ENCODE measurements at places on chromosomes 7 and 10.

DNA sequence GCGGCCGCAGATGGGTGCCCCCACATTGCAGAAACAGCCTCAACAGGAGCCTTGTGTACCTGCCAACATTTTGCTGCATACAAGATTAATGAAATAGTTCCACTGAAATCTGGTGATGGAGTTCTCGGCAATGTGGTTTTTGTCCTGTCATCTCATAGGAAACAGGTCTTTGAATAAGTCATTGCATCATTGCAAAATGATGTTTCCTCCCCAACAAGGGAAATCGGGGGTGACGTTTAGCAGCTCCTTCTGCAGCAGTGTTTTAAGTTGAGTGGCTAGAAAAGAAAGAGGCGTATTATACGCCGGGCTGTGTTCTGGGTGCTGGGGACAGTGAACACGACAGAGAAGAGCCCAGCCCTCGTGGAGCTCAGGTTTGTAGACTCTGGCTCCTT lies 177.0 kb downstream of the PRKAG2 start:
- DNase-seq, result no peak

DNA sequence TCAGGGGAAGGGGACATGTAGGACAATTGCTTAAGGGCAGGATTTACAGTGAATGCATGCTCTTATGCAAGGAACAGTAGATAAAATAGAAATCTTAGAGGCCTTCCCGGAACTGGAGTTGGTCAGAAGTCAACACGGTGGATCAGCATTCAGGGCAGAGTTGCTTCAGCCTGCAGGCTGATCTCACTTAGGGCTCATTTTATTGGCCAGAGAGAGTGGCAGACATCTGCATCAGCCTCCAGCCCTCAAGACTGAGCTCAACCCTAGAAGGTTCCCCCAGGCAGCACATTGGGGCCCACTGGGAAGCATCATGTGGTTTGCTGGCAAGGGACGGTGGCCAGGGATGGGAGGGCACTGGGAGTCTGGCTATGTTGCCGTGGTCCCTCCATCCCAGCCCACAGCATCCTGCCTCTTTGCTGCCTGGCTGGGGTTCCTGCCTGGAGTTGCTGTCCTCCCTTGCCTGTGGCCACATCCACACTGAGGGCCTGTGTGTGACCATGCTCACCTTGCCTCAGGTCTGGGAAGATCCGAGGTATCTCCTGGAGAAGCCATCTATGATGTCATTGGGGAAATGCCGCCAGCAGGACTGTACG lies 13.0 kb downstream of the SCART1 start:
- no peak for DNase-seq

DNA sequence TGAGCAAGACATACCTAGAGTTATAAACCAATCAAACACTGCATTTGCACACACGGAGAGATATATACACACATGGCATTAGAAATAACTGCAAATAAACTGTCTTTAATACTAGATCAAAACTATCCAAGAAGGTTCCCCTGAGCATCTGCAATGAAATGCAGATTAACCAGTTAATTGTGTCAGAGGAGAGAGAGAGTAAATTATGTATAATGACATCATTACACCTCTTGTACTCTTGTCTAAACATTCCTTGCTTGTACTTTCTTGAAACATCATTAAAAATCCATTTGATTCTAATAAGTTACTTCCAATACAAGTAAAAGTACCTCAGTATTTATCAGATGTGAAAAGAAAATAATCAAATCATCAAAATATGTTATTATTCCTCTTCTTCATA lies 932 bp downstream of the ANKRD22 start:
- DNase-seq, result no peak

DNA sequence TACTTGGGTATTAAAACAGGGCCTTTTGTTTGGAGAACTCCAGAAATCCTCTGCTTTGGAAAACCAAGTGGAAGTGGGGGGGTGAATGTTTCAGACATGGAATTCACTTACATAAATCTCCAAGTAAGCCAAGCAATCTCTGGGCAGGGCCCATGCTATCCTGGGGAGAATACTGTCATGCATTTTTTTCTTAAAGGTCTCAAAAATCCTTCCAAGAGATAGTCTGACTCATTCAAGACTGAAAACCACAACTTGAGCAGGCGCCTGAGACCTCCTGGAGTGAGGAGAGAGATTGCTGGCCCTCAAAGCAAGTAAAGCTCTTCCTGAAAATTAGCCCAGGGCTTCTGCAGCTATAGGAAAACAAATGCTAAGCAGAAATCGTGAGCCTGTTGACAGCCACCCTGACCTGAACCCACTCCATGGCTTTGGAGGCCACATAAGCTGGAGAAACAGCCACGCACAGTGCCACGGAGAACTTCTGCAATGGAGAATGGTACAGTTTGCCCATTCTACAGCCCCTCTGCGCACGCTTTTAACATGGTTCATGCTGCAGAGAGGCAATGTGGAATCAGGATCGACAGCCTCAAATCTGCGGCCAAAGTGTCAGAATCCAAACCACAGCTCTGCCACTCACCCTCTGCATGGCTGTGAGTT lies 203.1 kb upstream of the AUTS2 start:
- no peak for DNase-seq

DNA sequence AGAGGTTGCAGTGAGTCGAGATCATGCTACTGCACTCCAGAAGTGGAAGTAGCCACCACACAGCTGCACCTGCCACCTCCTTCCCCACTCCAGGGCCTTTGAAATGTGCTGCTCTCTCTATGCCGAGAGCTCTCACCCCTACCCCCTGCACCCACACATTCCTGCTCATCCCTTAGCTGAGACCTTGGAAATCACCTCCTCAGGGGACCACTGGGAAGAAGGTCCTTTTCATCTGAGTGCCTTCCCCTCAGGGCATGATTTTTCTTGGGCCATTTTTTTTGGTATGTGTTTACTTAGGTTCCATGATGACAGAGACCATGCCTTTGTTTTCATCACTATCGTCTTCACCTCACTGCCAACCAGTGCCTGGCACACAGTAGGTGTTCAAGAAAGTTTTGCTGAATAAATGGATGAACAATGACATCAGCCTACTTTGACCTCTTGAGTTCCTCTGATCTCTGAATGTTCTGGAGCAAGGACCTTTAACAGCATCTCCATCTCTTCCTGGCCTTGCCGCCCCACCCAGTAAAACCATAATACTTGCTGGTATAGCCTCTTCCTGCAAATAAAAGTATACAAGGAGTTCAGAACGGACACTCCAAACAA lies 166.6 kb upstream of the KLF14 start:
- DNase-seq, result no peak

DNA sequence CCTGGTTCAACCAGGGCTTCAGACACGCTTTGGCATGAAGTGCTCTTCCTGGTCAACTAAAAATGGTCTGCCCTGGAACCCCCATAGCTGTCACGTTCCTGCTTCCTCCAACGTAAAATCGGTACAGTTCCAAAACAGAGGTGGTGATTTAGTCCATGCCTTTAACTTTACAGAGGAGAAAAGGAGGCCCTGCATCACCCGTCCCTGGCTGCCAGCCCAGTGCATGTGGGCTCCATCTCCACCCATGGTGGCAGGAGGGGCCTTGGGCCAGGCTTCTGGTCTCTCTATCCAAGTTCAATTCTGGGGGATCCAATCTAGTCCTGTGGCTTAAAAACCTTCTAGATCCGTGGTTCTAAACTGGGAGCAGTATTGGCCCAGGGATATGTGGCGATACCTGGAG lies 18.7 kb downstream of the ECHDC3 start:
- no peak for DNase-seq

DNA sequence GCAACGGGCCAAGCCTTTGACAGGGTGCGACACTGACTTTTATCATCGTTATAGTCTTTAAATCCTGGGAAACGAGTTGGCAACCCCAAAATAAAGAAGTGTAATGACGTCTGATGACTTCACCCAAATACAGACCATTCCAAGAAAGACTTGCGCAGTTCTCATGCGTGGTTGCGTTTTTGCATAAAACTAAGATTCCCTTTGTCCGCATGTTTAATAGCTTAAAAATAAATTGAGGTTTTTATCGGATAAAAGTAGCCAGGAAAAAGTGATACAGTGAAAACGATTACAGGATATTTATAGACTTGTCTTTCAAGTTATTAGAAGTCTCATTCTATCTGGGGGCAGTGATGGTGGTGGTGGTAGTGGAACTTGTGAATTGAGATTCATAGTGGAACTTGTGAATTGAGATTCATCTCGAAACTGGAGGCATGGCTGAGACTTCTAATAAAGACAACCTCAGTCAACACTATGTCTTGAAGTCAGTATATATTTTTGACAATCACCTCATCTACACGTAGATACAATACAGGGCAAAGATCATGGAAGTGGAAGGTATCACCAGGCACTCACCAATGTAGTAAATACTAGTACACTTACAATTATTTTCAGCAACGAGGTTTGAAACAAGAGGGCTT lies 1.2 kb upstream of the NAMPT start:
- no peak for DNase-seq

DNA sequence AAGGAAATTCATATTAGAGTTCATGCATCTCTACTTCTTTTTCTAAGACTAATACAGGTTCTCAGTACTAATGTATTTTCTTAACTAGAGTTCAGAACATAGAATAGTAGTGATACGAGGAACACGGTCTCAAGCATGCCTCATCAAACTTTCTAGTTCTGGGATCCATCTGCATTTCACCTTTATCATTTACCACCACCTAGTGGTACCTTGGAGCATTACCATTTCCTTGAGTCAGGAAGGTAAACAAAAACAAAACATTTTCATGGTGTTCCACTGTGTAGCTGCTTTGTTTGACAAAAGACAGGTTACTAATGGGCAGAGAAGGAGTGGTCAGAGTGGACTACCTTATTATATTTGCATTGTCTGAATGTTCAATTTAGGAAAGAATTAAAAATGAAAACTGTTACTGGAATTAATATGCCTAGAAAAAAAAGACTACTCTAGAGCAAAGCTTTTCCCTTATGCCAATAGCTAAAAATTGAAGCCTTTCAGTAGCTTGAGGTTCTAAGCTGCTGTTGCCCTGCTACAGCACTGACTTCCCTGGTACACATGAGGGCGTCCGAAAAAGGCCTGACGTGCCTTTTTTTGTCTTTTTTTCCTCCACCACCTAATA lies 44.5 kb downstream of the STARD3NL start:
- DNase-seq, result no peak

- DNase-seq, result no peak
Measured at GRCh38 chr10:71705582-71705981, 14.0 kb downstream of the C10orf105 start.

DNA sequence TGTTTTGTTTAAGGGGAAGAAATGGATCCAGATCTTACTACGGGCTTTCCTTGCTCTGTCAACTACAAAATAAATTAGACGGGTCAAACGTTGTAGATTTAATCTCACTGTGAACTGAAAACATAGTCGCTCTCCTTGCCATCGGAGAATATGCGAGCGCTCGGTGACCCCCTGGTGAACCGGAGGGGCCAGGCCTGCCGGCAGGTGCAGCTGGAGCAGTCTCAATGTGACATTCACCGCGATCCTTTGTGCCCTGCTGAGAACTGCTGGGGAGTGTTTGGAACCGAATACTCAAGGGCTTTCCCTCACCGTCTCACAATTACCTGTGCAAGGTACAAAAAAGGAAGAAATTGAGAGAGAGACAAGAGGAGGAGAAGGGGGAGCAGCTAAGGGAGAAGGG lies 174.1 kb upstream of the GPR26 start:
- no peak for DNase-seq

GRCh38 chr7:133461421-133461820 lies 208.5 kb downstream of the EXOC4 start:
- DNase-seq, result no peak

DNA sequence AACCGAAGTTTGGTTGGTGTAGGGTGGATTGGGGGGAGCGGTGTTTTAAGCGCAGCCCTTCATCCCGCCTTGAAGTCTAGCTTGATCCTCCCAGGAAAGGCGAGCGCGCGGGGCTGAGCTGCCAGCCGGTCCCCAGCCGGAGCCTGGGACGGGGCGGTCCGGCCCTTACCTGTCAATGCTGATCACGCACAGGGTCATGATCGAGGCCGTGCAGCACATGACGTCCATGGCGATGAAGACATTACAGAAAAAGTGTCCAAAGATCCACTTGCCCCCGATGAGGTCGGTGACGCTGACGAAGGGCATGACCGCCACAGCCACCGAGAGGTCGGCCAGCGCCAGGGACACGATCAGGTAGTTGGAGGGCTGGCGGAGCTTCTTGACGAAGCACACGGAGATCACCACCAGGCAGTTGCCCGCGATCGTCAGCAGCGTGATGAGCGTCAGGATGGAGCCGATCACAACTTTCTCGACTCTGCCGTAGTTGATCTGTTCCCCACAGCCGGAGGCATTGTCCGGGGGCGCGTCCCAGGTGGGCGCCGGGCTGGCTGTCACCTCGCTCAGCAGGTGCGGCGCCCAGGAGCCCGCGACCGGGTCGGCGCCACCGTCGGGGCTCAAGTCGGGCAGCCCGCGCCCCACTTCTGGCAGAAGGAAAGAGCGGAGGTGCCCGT lies 740 bp downstream of the HTR7 start:
- no peak for DNase-seq

DNA sequence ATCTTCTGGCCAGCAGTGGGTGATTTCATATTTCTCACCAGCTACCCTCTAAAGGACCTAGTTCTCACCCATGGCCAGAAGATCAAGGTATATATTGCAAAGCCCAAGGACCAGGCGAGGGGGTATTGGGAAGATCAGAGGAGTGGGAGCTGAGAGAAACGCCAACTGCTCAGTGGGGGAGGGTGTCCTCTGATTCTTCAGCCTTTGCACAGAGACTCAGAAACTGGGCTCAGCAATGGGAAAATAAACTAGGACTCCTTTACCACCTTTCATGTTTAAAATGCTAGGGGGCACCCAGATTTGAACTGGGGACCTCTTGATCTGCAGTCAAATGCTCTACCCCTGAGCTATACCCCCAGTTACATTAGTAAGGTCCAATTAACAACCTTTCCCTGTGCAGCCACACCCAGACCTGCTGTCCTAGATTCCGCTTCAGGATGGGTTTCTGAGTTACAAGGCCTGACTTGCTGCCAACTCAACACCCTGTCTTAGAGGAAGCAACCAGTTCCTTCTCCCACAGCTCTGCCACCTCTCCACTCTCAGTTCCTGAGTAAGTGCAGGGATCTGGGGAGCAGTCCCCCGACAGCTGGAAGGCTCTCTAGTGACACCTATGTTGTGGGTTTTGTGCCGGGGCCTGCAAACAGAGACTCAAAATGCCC lies 93.5 kb downstream of the ZNF783 start:
- no peak for DNase-seq

DNA sequence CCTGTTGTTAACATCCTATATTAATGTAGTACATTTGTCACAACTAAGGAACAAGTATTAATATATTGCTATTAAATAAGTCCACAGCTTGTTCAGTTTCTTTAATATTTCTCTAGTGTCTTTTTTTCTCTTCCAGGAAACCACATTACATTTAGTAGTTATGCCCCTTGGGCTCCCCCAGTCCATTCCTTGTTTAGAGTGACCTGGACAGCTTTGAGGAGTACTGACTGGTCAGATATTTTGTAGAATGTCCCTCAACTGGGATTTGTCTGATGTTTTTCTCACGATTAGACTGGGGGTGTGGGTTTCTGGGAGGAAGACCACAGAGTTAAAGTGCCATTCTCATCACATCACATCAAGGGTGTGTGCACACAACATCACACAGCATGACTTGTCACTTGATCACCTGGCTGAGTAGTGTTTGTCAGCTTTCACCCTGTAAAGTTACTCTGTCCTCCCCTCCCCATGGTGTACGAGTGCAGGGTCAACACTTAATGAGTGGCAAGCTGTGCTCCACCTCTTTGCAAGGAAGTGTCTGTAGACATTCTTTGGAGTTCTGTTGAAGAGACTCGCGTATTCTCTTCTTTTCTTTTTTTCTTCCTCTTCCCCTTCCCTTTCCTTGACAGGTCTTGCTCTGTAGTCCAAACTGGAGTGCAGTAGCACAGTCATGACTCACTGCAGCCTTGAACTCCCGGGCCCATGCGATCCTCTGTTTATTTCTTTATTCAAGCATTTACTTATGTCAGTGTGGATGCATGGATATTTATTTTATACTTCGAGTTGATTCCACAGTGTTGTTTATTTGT lies 10.2 kb downstream of the LMTK2 start:
- no peak for DNase-seq

All from sigmoid colon (tissue), 7 donors.